ENCODE measurements at places on chromosomes 6 and 20.

- no peak for DNase-seq
Measured at GRCh38 chr6:130775411-130776012, 51.7 kb upstream of the SMLR1 start.

- no peak for DNase-seq
Measured at GRCh38 chr6:64591676-64592036, 956.1 kb downstream of the PHF3 start.

DNA sequence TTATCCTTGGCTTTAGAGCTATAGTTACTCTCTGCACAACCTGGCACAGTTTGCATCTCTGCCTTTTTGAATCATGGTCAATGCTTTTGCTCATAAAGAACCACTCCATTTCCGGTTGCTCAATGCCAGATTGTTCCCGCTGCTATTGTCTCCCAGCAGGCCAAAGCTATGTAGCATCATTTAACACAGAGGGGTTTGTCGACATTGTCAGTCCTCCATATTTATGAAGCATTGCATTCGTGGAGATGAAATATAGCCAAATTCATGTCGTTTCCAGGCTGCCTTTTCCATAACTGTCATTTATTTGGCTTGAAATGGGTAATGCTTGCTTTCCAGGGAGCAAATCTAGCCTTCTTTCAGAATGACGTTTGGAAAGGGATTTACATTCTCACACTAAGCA, 598.8 kb downstream of the EPHA7 start:
- DNase-seq, result no peak

- DNase-seq, result no peak
Measured at GRCh38 chr6:88983532-88983931, 20.1 kb upstream of the RNGTT start.

- DNase-seq, result no peak
Measured at GRCh38 chr20:10022625-10023024, 12.2 kb upstream of the ANKEF1 start.

DNA sequence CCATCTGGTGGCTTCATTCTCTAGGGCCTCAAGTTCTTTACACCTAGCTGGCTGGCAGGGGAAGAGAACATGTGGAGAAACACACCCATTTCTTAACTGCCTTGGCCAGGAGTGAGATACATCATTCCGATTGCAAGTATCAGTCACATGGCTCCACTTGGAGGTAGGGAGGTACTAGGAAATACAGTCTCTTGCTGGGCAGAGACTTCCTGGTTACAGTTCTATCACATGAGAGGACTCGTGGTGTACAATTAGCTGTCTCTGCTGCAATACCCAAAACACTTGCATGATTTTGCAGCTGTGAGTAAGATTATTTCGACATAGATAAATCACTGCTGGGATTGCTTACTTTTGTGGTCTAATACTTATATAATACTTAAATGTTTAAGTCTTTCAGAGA, 51.1 kb downstream of the GTF2H5 start:
- DNase-seq, result no peak

DNA sequence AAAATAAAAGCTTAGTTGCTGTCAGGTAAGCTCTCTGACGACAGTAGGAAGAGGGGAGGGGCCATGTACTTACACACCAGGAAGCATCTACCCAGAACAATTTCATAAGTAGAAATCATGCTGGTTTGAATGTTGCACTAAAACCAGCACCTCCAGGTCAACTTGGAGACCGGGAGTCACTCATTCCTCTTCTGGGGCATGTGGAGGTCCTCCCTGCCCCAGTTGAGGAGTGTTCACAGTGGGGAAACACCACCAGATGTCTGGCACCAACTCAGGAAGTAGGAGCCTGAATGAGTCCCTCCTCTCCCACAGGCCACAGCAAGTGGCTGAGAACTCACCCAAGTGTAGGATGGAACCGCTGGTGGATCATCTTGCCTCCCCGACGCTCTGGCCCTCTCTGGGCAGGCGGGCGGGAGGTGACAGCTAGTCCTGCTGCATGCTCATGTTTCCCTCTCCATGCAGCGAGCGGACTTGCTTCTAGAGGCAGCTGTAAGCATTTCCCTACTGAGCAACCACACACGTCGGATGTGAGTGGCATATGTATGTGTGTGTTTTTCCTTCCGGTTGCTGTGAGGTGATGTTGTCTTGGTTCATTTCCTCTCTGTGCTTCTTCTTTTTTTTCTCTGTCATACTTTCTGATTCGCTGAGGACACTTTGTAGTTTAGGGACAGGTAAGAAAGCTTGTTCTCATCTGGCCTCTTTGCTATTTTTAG, 149.5 kb upstream of the NEDD9 start:
- peak; percentile 58 for DNase-seq

GRCh38 chr6:37391120-37391519, 37.3 kb downstream of the RNF8 start:
- DNase-seq, result no peak

- no peak for DNase-seq
Measured at GRCh38 chr6:4564801-4565271, 211.4 kb upstream of the CDYL start.

DNA sequence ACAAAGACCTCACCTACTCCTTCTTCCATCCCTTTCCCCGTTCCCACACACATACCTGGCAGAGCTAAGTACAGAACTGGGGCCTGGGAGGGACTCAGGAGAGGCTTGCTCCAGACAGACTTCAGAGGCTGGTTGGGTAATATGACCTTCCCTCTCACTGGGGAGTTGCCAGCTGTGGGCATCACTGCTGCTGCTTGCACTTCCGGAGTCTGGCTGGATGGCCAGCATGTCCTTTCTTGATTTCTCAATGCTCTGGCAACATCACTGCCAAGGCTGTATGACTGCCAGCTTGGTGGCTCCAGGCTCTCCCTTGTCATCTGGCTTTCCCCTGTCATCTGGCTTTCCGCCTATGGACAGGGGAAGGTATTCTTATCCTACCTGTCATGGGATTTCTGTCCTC, 47.8 kb downstream of the CDH22 start:
- no peak for DNase-seq

DNA sequence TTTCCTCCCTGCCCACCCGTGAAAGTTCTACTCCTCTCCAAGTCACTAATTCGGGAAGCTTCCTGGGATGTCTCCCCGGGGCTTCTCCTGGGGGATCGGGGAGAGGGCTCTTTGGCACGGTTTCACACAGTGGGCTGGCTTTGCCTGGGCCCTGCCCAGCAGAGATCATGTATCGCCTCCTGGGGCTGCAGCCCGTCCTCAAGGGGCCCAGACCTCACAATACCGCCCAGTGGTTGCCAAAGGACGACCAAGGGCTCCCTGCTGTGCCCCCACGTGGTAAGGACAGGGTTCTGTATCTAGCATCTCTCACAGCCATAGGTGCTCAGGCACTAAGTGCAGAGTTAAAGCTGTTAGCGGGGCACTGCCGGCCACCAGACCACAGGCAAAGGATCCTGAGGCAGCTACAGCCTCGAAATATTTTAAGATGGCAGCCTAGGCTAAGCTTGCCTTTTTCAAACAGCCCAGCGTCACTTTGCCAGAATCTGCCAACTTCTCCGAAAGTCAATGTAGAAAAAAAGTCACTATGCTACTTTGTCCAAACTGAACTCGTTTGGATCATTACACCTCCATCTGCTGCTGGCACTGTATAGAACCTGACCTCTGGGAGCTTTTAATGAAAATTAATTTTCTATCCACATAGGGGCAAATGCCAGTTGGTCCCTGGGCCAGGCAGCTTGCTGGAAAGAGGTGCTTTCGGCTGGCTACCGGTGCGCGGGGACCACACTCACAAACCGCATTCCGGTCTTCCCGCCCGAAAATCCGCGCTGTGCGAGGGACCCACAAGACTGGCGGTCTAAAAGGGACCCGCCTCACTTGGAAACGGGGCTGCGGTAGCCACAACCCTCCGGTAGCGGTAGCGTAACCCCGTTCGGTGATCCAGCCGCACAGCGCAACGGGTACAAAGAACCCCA, 1.3 kb upstream of the NNAT start:
- no peak for DNase-seq

GRCh38 chr20:17304774-17305173, 77.9 kb downstream of the PCSK2 start:
- DNase-seq, result no peak

DNA sequence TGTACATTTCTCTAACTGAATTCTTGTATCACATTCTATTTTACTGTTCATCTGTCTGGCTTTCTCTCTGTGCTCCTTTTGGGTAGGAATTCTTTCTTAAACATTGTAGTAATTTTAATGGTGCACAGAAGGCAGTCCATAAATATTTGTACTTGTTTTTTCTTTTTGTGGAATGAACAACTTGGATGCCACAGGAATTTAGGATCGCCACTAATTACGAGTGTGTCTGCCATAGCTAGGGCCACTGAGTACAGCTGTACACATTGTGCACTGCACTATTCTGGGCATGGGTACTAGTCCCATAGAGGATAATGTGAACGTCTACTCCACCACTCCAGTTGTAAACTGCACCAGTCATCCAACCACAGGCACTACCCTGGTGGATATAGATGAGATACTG, 39.3 kb upstream of the TMEM200A start:
- no peak for DNase-seq

- DNase-seq, result no peak
Measured at GRCh38 chr6:148426317-148426977, 83.8 kb downstream of the SASH1 start.

GRCh38 chr6:129680633-129681032, 29.3 kb downstream of the ARHGAP18 start:
- DNase-seq, result no peak

GRCh38 chr20:17916433-17916891, 52.1 kb downstream of the SNX5 start:
- DNase-seq, result no peak

- DNase-seq, result no peak
Measured at GRCh38 chr6:32329141-32329540, 42.6 kb downstream of the TSBP1 start.

DNA sequence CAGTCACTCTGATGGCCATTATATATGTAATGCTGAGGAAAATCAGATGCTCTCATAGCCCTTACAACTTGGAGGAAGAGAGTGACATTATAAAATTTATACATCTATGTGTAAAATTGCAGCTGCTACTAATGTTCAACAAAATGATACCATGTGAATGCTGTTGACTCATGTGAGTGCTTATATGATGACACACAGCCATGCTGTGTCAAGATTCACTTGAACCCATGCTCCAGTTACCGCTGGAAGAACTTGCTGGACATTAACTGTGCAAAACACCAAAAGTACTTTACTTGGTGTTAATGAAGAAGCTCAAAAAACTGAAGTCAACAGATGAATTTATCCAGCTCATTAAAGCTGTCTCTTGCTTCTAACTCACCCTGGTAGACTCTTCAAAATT, 318.9 kb upstream of the PLCB4 start:
- no peak for DNase-seq

DNA sequence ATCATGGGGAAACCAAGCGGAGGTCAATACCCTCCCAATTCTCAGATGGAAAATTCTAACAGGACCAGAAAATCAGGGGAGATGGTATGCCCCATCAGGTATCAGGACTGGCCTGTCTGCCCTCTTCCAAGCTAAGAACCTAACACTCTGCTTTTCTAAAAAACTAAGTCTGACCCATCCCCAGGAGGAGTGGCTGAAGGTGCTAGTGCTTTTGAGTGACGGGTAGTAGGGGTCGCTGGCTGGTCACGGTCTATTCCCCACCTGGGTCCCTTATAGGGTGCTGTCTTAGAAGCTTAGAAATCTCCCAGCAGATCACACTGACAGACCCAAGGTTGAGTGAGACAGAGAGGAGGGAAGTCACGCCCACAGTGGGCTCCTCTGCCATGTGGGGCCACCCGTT, 9.6 kb downstream of the ABHD16A start:
- DNase-seq, result no peak

- DNase-seq, result no peak
Measured at GRCh38 chr6:147071776-147072175, 132.4 kb upstream of the STXBP5 start.

DNA sequence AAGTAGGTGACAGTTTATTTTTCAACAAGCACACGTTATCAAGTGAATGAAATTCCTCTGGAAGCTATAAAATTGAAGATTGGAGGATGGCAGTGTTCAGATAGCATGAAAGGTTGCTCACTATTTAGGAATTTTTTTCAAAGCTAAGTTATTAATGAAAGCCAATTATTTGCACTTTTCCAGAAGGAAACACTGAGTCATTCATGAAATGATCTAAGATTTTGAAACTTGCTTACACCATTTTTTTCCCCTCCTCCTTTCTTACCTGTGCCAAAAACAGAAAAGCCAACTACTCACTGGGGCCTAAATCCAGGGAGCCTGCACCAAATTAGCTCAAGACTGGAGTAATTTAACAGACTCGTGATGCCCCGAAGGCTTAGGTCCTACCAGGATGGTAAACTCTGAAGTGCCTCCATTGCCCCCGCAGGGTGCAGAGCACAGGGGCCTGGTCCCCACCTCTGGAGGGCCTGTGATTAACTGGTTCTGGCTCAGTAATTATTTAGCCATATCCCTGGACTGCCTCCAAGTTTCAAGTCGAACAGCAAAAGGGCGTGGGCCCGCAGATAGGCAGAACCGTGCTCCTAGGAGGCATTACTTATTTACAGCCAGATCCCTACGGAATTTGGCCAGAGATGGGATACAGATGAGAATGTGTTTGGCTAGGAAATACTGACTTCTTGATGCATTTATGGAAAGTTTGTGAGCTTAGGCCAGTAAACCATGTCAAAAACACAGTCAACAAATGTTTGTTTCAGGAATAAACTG, 28.0 kb upstream of the ZNF217 start:
- DNase-seq, result no peak

GRCh38 chr6:153003366-153003690, 819 bp upstream of the MTRF1L start:
- no peak for DNase-seq

- DNase-seq, result no peak
Measured at GRCh38 chr6:142045380-142046278, 87.1 kb upstream of the GJE1 start.

DNA sequence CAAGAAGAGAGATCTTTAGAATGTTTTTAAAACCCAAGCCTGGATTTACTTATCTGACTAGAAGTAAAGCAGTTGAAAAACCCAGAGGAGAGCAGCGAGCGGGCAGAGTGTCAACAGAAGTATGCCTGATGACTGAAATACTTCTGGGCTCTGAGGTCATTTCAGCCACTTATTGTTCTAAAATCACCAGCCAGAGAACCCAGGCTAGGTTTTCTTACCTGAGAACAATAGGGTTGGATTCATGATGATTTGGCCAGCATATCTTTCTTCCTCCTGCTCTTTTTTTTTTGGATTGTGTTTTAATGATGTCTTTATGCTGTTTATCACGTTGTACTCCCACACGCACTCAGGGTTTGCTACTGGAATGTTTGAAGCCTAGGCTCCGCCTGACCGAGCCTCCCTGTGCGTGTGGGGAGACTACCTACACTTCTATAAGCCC, 63.0 kb upstream of the KIF25 start:
- DNase-seq, result no peak

DNA sequence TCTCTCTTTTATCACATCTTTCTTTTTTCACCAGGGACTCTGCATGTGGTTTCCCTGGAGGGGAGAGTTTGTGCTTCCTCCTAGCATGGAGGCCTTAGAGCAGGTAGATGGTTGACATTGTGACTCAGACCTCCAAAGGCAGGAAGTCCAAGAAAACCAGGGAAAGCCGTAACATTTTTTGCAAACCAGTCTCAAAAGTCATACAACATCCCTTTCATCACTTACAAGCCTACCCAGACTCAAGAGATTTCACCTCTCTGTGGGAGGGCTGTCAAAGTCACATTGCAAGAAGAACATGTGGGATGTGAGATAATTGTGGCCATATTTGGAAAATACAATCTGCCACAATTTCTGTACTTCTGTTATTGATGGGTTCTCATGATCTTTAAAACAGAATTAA, 46.2 kb downstream of the SNRNP48 start:
- DNase-seq, result no peak
